C1 segment of cervical spinal cord (tissue), 14 donors: ENCODE measurements at places on chromosomes 5 and 9.
A peak's percentile ranks its signal among the peaks of the same experiment; 100 is the strongest.

- no peak for DNase-seq
Measured at GRCh38 chr5:119333421-119333851, 22.4 kb upstream of the TNFAIP8 start.

- DNase-seq: no peak
Measured at GRCh38 chr9:94837404-94837803, 110.9 kb downstream of the AOPEP start.

DNA sequence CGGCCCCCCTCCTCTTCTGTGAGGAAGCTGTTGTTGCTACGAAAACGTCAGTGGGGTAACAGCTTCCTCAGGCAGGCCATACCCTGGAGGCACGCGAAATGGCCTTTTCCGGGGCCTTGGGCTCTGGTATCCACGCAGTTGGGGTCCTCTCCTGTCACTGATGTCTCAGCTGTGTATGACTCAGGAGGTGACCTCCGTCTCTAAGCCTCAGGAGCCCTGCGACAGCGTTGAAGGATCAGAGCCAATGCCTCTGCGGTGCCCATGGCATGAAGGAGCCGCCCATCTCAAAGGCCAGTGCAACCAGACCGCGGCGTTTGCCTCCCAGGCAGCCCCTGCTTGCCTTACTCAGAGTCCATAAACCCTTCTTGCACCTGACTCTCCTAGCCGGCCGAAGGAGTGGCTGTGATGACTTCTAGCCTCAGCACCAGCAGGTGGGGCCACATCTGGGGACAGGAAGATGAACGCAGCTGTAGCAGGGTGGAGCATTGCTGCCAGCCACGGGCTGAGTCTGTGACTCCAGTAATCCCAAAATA lies 1.0 kb upstream of the MXD3 start:
- no peak for DNase-seq

GRCh38 chr5:110623874-110624273 lies 102.6 kb downstream of the TMEM232 start:
- no peak for DNase-seq

DNA sequence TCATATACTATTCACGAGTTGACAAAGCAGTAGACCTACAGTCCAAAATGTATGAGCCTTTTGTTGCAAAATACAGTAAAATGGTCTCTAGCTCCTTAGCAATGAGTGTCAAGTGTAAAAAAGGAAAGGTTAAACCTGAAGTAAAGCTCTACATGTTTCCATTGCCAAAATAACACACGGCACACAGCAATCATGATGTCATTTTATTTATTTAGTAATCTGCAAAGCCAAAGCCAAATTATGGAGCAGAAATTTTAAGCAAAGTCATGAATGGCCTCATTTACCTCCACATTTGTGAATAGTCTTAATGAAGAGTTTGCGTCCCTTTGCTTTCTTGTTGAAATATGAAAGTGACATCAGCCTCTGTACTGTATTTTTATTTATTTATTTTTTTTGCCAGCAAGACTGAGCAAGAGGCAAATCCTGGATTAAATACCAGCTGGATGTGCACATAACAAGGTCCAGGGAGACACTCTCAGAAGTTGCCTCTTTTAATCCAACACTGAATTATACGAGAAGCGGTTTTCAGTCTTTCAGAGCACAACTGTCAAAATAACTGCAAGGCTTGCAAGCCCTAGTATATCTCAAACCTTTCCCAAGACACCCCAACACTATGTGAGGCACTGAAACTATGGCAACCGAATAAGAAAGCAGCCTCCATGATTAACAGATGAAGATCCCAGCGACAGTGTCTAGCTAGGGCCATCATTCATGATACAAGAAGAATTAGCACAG lies 9.7 kb downstream of the SEMA6A start:
- DNase-seq: no peak

- DNase-seq: no peak
Measured at GRCh38 chr9:123338710-123339665, 17.0 kb upstream of the CRB2 start.

GRCh38 chr5:97098922-97099321 lies 43.5 kb downstream of the LIX1 start:
- no peak for DNase-seq

DNA sequence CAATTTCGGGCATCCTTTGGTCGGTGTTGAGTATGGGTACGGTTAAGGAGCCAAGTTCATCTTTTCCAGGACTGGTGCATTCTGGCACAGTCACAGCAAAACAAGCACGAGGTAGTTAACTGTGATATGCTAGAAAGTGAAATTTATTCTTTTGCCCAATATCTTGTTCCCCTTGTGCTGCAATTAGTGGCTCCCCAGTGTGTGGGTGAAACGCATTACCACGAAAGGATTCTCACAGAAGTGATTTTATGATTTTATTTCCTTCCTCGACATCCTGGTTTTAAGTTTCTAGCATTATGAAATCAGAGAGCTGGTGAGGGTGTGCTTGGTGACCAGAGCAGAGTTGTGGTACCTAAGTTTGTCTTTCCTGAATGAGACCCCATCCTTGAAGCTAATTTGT lies 1.5 kb downstream of the FRMPD1 start:
- DNase-seq: no peak

GRCh38 chr5:89480406-89481007 lies 597.5 kb upstream of the MEF2C start:
- no peak for DNase-seq

- no peak for DNase-seq
Measured at GRCh38 chr5:170011751-170012150, 31.5 kb upstream of the INSYN2B start.

- no peak for DNase-seq
Measured at GRCh38 chr5:102545175-102545574, 46.4 kb upstream of the SLCO6A1 start.

GRCh38 chr5:33415811-33416354 lies 24.9 kb upstream of the TARS1 start:
- no peak for DNase-seq

- no peak for DNase-seq
Measured at GRCh38 chr5:16736158-16736995, 119.6 kb upstream of the RETREG1 start.

GRCh38 chr5:83255268-83255667 lies 177.9 kb downstream of the XRCC4 start:
- no peak for DNase-seq

DNA sequence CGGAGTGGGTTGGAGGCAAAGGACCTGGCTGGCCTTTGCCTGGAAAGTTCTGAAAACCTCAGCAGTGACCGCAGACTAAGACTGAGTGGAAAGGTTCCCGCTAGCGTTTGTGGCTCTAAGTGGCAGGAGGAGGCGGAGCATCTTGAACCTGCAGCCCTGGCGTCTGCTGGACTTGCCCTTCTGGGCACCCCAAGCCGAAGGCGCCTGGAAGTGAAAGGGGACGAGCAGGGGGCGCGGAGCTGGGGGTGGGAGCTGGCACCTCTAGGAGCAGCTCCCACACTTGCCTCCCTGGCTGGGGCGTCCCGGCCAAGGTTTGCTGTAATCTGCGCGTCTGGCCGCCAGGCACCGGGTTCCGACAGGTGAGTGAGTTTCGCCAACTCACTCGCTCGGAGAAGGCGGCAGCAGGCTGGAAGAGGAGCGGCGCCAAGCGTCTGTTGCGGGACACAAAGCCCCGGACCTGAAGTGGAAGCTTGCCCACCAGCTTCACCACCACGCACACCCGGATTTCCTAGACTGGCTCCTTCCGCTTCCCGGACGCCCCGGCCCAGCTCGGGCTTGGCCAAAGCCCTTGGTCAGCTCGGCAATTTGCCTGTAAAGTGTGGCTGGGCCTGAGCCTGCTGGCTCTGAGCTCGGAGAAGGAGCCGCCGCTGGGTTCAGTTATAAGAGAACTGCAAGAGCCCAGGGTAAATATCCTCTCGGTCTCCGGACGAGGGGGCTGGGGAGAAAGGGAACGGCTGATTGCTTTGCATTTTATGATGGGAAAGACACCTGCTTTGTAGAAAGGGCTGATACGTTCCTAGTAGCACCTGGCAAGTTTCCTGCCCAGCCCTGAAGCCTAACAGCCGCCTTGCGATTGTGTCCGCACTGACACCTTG lies at the start of gene GNA14:
Gene GNA14 (minus strand): TSS at position 89 of the 875 bp plus-strand sequence. CDS start 529 bp downstream, outside the sequence.
- peak; percentile 35 for DNase-seq

DNA sequence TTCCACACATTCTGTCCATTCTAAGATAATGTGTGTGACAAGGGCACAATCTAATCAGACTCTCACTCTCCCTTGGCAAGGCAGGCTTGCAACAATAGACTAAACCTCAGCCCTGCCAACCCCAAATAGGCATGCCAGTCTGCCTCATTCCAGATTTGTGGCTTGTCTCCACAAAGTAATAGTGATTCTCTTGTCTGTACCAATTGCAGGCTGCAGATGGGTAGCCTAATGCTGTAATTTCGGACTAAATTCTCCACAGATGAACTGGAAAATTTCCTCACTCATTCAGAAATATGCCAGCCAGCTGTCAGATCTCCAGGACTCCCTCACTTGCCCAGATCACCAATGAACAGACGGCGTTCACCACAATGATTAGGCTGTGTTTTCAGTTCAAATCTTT lies 413.6 kb downstream of the ELAVL2 start:
- DNase-seq: no peak

GRCh38 chr9:79682076-79682736 lies 110.4 kb downstream of the TLE4 start:
- DNase-seq: no peak

GRCh38 chr9:30116673-30117217 lies 2267.7 kb upstream of the ACO1 start:
- no peak for DNase-seq

DNA sequence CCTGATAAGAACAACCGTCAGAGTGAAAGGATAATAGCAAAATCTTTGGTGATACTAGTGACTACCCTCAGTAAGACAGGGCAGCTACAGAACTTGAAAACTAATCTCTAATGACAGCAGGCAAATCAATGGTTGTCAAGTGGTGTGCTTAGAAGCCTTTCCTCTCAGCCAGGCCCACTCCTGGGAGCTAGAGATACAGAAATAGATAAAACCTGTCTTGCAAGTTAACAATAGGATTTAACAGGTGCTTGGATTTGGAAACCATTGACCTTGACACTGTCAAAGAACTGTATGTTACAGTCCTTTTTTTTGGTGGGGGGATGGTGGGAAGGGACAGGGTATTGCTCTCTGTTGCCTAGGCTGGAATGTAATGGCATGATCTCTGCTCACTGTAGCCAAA lies 118.6 kb downstream of the BASP1 start:
- no peak for DNase-seq

DNA sequence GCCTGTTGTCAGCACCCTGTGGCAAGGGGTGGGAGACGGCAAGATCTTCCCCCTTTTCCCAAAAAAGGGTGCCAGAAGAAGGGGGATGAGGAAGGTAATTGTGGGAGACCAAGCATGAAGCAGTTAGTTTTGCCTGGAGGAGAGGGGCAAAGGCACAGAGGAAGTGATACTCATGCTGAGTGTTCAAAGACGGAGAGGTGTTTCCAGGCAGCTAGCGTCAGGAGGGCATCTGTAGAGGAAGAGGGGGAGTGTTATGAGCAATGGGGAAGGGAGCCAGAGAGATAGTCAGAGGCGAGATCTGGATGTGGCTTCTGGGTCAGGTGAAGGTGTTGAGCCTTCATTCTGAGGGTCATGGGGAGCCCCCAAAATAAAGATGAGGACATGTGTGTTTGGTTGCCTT lies 26.9 kb upstream of the ADAM19 start:
- DNase-seq: no peak

DNA sequence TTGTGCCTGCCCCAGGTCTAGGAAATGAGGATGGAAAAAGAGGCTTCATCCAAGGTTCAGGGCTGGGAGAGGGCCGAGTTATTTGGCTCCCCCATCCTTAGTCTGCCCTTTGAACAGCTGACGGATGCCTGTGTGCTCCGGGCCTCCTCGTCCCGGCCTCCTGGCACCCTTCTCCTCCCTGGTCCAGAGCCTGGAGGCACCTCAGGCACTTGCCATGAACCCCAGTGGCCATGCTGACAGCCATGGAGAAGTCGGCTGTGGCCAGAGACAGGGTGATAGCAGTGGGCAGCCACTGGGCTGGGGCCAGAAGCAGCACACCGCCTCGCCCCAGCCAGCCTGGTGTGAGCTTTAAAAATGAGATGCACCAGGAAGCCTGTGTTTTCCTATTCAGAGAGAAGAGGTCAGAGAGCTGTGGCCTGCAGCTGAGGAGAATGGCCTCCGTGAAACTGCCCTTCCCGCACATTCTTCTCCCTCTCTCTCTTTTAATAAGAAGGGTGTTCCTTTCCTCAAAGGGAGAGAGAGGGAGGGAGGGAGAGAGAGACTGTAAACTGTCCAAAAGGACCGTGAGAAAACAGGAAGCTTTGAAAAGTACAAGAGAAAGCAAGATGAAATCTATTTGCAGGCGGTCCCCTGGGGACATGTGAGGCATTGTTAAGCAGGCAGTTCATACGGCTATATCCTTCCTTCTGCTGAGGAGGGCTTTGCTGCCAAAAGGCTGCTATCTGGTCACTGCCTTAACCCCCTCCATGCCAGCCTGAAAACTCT lies 55.3 kb downstream of the ZNF366 start:
- DNase-seq: no peak

DNA sequence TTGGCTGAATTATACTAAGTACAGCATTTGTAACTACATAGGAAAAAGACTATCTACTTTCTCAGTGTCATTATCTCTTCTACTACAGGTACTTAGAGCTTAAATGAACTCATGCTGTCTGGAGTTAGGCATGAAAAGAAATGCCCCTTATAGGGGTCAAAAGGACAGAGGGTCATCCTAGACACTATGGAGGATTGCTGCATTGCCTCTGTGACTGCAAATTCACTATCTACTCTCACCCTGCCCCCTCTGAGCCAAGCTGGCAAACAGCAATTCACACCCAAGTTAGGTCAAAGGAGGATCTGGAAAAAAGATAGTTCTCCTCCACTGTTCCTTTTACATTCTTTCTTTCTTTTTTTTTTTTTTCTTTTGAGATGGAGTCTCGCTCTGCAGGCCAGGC lies 36.7 kb downstream of the ANKRD31 start:
- DNase-seq: no peak

- no peak for DNase-seq
Measured at GRCh38 chr9:122080986-122081385, 12.1 kb downstream of the TTLL11 start.

DNA sequence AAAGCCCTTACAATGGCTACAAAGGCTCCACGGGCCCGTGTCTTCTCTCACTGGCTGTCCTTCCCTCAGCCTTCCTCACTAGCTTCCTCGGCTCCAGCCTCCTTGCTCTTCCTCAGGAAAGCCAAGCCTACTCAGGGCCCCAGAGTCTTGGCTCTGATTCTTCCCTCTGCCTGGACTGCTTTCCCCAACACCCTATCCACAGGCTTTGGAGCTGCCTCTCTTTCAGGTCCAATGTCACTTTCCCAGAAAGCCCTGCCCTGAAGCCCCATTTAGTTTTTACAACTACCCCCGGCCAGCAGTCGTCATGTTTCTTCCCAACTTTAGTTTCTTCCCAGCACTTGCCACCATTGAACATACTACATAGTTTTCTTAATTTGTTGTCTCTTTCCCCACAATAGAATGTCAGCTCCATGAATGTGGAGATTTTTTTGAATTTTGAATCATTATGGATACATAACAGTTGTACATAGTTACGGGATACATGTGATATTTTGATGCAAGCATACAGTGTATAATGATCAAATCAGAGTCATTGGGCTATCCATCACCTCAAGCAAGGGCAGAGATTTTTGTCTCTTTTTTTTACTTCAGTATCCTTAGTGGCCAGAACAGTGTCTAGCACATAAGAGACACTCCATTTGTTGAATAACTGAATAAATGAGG lies 17.5 kb upstream of the TOMM5 start:
- DNase-seq: no peak
